Right ventricle myocardium superior (tissue), 1 donor: ENCODE measurements at places on chromosomes 13 and 19.

DNA sequence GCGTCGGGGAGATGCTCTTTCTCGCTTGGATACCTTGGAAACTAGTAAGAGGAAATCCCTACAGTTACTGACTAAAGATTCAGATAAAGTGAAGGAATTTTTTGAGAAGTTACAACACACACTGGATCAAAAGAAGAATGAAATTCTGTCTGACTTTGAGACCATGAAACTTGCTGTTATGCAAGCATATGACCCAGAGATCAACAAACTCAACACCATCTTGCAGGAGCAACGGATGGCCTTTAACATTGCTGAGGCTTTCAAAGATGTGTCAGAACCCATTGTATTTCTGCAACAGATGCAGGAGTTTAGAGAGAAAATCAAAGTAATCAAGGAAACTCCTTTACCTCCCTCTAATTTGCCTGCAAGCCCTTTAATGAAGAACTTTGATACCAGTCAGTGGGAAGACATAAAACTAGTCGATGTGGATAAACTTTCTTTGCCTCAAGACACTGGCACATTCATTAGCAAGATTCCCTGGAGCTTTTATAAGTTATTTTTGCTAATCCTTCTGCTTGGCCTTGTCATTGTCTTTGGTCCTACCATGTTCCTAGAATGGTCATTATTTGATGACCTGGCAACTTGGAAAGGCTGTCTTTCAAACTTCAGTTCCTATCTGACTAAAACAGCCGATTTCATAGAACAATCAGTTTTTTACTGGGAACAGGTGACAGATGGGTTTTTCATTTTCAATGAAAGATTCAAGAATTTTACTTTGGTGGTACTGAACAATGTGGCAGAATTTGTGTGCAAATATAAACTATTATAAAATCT is 2.7 kb upstream of the KCNRG start:
- no peak for DNase-seq

GRCh38 chr13:80572923-80573316 is 232.0 kb upstream of the SPRY2 start:
- DNase-seq, result no peak

DNA sequence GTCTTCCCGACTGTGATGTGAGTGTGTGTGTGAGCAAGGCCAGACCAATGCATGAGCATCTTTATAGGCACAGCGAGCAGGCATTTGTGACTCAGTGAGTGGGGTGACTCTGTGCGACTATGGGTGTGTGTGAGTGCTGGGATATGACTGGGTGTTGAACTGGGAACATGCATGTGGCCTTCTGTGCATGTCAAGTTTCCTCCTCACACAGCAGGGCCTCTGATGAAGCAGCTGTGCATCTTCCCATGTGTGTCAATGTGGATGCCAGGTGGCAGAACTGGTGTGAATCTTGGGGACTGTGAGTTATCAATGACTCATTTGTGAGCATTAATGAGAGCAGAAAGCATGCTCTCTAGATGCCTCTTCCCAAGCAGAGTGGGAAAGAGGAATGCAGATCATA is 12.1 kb upstream of the LGALS14 start:
- DNase-seq, result no peak

DNA sequence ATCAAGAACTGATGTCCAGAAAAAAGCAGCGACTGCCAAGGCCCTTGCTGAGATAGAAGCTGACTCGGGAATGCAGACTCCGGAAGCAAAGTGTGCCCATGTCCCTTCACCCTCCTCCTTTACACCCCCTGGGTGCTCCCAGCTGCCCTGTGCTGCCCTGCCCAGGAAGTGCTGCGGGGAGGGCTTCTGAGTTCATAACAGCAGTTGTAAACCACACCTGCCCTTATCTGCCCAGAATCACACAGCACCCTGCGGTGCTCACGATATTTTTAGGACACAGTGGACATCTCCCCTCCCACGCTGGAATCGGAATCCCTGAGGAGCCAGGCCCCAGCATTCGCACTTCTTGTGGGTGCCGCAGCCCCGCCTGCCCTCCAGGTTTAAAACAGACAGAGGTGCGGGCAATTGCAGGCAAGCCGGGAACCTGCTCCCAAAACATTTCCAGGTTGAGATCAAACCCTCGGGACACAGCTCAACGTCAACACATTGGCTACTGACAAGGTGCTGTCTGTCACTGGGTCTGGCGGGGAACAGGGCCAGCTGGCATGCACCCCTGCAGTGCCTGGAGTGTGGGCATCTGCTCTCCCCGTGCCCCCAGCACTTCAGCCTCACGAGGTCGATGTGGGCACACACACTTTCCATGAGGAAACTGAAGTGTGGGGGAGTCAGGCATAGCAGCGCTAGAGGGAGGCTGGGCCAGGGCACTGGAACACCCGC is 36.8 kb downstream of the RAB20 start:
- DNase-seq, result peak; percentile 89

- no peak for DNase-seq
Observed at GRCh38 chr13:32114284-32114950, 82.8 kb downstream of the FRY start.

DNA sequence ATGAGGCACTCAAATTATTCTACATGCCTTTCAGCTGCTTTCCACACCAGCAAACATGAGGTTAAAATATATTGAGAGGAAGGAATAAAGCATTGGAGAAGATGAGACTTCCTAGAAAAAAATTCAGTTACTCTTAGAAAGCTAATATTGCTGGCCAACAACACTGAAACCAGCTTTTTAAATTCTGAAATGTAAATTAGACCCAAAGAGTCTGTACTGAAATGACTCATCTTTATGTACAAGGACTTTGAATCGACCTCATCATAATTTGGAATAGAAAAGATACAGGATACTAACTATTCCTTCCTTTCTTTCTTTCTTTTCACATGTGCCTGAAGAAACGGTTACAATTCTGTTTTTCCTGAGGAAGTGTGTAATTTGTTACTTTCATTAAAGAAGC is 6.5 kb upstream of the HSPH1 start:
- DNase-seq, result no peak

DNA sequence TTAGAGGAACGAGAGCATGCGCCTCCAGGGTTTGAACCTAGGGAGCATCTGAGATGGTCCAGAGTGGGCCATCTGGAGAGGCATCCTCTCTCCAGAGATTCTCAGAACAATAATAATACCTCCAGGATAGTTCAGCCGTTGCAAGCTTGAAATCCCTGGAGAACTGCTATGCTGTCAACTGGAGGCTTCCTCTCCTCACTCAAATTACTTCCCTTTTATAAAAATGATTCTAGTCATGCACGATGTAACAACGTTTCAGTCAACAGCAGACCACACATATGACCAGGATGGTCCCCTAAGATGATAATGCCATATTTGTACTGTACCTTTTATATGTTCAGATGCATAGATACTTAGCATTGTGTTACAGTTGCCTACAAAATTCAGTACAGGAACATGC is 108.7 kb downstream of the SHISA2 start:
- no peak for DNase-seq

DNA sequence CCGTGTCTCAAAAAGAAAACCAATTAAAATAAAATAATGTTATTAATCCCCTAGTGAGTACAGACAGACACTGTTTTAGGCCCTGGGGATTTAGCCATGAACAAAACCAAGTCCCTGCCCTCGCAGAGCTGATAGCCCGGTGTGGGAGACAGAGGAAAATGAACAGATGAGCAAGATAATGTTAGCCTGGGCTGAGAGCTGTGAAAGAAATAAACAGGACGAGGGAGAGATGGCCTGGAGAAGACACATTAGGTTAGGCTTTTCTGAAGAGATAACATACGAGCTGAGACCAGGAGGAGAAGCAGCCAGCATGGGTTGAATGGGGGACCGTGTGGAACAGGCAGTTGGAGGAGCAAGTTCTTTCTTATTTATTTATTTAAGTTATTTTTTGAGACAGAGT is 9.0 kb downstream of the RELB start:
- DNase-seq, result no peak

DNA sequence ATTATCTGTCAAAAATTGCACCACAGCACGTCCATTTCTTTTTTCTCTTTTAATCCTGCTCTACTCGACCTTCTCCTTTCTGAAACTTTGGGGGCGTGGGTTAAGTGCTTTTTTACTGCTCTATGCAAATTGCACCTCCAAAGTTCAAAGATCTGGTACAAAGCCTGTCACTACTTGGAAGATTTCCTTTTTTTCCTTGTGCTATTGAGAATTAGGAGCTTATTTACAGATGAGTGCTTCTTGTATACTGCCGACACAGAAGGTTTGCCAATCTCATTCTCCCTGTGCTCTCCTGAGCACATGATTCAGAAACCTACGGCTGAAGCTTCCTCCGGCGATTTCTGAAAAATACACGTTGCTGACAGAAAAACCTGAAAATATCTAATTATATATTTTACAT is 94.8 kb downstream of the TEX29 start:
- DNase-seq, result no peak

DNA sequence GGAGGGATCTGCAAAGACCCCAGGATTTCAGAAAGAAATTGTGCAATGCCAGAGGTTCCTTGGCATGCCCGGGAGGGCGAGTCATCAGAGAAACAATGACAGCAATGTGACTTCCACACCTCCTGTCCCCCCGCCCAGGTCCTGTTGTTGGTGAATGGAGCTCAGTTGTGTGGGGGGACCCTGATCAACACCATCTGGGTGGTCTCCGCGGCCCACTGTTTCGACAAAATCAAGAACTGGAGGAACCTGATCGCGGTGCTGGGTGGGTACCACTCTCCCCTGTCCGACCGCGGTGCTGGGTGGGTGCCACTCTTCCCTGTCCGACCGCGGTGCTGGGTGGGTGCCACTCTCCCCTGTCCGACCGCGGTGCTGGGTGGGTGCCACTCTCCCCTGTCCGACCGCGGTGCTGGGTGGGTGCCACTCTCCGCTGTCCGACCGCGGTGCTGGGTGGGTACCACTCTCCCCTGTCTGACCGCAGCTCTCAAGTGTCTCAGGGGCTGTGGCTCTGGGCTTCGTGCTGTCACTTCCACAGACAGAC is 5.2 kb upstream of the F10 start:
- DNase-seq, result no peak

- DNase-seq, result peak; percentile 73
Observed at GRCh38 chr19:7917267-7918061, 2.7 kb upstream of the SNAPC2 start.

DNA sequence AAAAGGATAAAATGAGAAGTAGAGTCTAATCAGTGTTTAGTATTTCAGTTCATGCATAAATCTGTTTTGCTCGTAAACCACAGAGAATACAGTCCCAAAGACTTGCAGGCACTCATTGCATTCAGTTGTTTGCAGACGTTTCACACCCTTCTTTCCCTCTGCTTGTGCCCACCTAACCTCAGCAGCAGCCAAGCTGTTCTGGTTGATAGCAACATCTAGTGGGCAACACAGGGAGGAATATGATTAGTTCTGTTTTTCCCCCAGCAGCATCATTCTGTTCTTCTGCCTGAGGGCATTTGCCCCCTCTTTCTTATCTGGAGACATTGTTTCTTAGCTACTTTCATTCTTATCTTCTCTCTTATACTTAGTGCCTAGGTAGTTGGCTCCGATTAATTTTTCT is 135.6 kb downstream of the PAN3 start:
- DNase-seq, result no peak

DNA sequence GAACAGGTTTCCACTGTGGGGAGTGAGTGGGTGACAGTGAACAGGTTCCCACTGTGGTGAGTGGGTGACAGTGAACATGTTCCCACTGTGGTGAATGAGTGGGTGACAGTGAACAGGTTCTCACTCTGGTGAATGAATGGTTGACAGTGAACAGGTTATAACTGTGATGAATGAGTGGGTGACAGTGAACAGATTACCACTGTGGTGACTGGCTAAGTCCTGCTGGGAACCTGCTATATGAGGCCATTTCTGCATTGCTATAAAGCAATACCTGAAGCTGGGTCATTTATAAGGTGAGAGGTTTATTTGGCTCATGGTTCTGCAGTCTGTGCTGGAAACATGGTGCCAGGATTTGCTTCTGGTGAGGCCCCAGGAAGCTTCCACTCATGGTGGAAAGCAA is 637.1 kb downstream of the UQCRFS1 start:
- DNase-seq, result no peak

DNA sequence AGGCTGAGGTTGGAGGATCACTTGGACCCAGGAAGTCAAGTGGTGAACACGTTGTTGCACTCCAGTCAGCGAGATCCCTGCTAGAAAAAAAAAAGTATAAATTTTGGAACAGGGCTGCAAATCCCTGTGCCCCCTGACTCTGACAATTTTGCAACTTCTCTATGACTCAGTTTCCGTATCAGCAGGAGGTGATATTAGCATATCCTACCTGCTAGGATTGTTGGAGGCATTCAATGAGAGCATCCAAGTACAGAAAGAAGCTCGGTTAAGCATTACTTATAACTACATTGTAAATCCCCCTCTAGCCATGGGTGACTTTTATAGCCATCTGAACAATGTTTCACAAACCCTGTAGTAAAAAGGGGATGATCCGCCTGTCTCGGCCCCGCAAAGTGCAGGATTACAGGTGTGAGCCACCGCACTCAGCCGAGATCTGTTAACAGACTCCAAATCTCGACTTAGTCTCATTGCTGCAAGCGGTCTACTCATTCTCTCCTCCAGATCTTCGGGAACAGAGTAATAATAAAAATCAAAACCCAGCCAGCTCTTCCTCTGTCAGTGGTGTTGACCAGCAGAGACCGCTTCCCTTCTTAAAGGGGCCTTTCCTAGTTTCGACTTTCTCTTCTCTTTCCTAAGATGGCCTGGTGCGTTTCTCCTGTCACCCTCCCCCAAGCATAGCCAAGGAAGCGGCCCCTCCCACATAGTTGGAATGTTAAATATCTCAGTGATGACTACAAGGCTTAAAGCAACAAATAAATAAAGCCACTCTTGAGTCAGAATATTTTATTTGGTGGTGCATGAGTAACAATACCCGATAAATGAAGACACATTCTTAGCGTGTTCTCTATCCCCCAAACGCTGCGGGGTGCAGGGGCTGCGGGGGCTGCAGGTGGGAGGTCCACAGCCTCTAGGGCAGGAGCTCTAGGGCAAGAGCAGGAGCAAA is 10.3 kb upstream of the BICRA start:
- no peak for DNase-seq

GRCh38 chr19:15289673-15290072 is 42.7 kb downstream of the BRD4 start:
- DNase-seq, result no peak

GRCh38 chr13:47680748-47681147 is 320.3 kb downstream of the SUCLA2 start:
- no peak for DNase-seq

DNA sequence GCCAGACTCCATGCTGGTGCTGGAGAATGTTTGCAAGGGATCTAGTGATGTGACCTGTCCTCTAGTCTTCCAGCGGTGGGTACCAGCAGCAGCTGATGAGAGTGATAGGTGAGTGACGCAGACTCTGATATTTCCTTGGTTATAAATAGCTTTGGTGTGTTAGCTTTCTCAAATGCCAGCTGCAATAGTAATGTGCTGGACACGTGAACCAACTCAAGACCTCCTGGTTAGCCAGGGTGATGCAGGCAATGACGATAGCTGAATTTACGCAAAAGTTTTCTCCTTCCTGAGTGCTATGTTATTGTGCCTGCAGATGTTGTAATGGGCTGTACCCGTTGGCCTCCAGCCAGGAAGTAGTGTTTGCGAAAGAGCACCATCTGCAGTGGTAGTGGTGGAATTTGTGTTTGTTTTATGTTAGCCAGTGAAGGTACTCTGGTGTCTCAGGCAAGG is 129.5 kb downstream of the CYSLTR2 start:
- peak; percentile 84 for DNase-seq

- no peak for DNase-seq
Observed at GRCh38 chr19:36572593-36573019, 486 bp downstream of the ZNF529 start.
